ENCODE measurements at places on chromosomes 7 and 10.

- no peak for DNase-seq
Observed at GRCh38 chr7:124269774-124270173, 236.9 kb upstream of the TMEM229A start.

DNA sequence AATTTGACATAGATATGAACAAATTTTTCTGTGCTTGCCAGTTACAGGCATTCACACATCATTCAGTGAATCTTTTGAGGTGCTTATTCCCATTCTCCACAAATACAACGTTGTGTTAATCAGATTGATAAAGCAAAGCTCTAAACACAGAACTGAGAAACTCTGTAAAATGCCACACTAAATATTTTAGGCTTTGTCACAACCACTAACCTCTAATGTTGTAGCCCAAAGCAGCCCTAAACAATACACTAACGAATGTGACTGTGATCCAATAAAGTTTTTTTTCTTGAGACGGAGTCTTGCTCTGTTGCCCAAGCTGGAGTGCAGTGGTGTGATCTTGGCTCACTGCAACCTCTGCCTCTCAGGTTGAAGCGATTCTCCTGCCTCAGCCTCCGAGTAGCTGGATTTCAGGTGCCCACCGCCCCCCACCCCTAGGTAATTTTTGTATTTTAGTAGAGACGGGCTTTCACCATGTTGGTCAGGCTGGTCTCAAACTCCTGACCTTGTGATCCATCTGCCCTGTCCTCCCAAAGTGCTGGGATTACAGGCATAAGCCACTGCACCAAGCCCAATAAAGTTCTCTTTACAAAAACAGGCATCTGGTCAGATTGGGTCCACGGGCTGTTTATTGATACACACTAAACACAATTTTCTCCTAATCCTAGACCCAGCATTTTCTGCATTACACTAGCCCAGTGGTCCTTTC is 6.9 kb downstream of the CYCS start:
- no peak for DNase-seq

GRCh38 chr10:20029523-20029922 is 213.3 kb downstream of the PLXDC2 start:
- DNase-seq, result no peak

DNA sequence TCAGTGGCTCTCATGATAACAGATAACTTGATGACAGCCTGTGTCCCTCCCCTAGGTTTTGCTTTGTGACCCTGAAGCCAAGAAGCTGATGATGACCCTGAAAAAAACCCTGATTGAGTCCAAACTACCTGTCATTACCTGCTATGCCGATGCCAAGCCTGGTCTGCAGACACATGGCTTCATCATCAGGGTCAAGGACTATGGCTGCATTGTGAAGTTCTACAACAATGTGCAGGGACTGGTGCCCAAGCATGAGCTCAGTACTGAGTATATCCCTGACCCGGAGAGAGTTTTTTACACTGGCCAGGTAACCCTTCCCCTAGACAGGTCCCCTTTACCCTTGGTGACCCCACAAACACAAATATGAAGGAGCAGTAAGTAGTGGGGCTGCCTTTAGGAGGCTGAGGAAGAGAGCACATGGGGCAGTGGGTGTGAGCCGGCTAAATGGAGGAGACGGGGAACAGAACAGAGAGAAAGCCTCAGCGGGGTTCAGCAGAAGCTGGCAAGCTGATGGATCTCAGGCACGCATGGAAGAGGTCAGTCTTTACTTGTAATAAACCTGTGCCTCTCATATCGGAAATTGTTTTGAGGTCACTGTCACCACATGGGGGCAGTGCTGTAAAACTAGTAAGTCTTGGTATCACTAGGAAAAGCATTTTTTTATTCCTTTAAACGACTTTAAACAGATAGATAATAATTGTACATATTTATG is 20.2 kb downstream of the PDCD11 start:
- peak; percentile 61 for DNase-seq

GRCh38 chr10:101380353-101381017 is 26.5 kb downstream of the BTRC start:
- no peak for DNase-seq

DNA sequence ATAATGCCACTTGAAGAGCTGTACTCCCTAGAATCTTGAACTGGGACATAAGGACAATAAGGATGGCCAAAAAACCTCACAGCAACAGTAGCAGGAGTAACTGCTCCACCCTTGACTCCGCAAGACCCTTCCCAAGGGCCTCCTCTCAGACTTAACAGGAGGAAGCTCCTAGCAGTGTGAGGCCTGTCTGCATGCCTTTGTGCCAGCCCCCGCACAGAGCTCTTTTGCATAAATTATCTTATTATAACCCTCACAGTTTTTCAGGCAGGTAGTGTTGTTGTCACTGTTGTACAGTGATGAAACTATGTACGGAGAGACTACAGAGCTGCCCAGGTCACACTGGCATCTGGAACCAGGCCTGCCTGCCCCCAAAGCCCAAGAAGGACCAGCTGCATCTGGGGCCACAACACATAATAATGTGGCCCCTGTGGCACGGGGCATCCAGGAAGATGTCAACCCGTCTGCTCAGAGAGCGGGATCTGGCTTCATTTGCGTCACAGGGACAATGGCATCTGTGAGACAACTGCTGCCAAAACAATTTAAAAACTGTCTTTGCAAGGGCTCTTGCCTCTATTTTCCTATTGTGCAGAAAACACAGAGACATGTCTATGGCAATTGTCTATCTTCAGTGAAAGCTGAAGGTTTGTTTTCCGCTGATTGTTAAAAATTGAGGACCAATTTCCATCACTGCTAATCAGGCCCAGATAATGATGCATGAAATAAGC is 249.3 kb upstream of the GRB10 start:
- DNase-seq, result no peak

GRCh38 chr10:112801004-112801403 is 149.0 kb upstream of the TCF7L2 start:
- DNase-seq, result no peak

Data from AG20443 (cell line).